ENCODE measurements at places on chromosomes 2 and 18.
A peak's percentile ranks its signal among the peaks of the same experiment; 100 is the strongest.

- DNase-seq = no peak
Observed at GRCh38 chr2:170932166-170932565, 3.1 kb downstream of the GORASP2 start.

DNA sequence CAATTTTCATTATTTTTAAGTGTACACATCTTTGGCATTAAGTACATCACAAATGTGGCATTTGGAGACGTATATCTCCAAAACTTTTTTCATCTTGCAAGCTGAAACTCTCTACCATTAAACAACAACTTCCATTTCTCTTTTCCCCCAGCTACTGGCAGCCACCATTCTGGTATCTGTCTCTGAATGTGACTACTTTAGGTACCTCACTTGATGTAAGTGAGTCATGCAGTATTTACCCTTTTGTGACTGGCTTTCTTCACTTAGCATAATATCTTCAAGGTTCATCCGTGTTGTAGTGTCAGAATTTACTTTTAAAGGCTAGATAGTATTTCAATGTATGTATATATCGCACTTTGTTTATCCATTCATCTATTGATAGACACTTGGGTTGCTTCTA lies 17.0 kb downstream of the BABAM2 start:
- DNase-seq = no peak

GRCh38 chr2:20676353-20677215 lies 9.6 kb downstream of the GDF7 start:
- DNase-seq = no peak

DNA sequence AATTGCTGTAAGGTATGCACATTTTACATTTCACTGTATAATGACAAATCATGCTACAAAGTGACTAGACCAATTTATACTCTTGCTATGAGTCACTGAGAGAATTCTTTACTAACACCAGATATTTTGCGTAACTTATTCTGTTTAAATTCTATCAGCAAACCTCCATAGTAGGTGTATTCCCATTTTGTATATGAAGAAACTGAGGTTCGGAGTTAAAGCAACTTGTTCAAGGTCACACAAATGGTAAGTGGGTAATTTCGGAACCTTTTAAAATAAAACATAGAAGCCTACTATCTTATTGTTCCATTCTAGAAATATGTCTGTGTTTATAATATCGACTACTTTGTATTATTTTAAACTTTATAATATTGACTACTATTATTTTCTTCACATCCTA lies 15.9 kb upstream of the CPS1 start:
- DNase-seq = no peak

GRCh38 chr18:45788861-45789260 lies 36.6 kb upstream of the SIGLEC15 start:
- DNase-seq = peak; percentile 81

- no peak for DNase-seq
Observed at GRCh38 chr2:151405376-151405775, 4.3 kb upstream of the RIF1 start.

- no peak for DNase-seq
Observed at GRCh38 chr2:106540886-106541285, 53.7 kb downstream of the CD8B2 start.

- DNase-seq = no peak
Observed at GRCh38 chr2:218883491-218884490, 3.1 kb downstream of the WNT10A start.

DNA sequence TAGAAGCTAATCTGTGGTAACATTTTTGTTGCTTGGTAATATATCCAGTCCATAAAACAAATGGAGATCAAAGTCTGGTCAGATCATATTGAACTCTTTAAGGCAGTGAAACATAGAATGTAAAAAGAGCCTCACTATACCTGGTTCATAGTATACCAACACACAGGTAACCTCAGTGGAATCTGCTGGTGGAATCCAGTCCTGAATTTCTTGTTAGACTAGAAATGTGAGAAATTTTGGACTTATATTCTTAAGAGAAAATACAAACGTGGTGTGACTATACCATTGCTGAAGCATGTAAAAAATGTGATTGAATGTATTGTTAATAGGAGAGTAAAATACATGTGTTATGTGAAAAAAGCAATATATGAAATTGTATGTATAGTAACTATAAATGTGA lies 46.1 kb upstream of the GRHL1 start:
- no peak for DNase-seq

DNA sequence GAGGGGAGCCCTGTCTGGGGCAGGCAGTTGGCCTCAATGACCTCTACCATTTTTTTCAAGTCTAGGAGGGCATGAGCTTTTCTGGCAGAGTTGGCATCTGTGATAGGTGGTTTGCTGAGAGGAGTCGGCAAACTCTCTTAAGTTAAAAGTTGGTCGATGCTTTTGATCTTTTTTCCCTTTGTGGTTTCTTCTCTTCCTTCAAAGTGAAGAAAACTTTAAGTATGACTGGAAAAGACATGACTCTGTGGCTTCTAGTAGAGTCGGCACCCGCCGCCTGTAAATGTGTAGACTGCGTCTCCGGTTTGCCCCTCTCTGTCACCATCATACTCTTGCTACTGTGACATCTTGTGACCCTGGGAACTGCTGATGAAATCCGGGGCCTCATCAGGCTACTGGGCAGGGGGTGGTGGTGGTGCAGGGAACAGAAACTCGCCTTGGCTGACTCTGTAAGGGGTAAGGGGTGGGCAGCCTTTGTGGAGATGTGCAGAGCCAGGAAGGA lies 21.1 kb downstream of the INPP5D start:
- peak; percentile 67 for DNase-seq
